ENCODE measurements at places on chromosomes 12 and 14.

- no peak for DNase-seq
These were observed 75.5 kb upstream of the DCD start for GRCh38 chr12:54723379-54724256.

DNA sequence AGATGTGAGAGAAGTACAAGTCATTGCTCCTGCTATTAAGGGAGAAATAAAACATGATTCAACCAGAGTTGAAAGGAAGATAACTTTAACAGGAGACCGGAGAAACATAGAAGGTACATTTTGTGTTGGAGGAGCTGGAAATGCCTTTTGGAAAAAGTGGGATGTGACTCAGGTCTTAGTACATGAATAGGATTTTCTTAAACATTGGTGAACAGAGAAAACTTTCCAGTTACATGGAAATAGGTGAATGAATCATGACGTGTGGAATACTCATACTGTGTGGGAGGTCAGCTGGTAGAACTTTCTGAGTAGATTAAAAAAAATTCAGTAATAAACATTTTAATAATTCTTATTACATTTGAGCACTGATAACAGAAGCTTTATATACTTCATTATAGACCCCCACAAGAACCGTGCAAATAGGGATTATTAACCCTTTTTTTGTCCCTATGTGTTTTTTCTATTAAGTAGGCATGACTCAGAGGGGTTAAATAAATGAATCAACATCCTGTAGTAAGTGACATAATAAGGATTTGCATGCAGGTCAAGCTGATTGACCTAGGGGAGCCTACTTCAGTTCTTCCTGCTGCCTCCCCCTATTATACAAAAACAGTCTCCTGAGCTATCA, 710.5 kb downstream of the NOVA1 start:
- DNase-seq, result no peak

GRCh38 chr14:68279777-68280233, 460.2 kb downstream of the RAD51B start:
- no peak for DNase-seq

- no peak for DNase-seq
These were observed 1094.3 kb downstream of the VRK1 start for GRCh38 chr14:97891515-97891914.

GRCh38 chr12:57632073-57632957, 686 bp downstream of the B4GALNT1 start:
- DNase-seq, result no peak

DNA sequence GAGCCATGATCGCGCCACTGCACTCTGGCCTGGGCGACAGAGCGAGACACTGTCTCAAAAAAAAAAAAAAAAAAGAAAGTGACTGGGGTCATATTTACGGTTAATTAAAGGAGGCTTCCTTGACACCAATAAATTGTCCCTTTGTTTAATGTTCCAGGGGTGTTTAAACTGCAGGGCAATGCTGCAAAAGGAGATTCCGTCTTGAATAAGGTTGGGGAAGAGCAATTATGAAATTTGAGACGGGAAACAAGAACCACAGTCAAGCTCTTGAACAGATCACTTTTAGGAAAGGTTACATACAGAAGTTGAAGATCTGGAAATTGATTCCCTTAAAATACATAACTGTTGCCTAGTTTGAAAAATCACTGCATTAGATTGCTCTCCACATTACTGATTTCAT, 292.9 kb downstream of the DAD1 start:
- no peak for DNase-seq

DNA sequence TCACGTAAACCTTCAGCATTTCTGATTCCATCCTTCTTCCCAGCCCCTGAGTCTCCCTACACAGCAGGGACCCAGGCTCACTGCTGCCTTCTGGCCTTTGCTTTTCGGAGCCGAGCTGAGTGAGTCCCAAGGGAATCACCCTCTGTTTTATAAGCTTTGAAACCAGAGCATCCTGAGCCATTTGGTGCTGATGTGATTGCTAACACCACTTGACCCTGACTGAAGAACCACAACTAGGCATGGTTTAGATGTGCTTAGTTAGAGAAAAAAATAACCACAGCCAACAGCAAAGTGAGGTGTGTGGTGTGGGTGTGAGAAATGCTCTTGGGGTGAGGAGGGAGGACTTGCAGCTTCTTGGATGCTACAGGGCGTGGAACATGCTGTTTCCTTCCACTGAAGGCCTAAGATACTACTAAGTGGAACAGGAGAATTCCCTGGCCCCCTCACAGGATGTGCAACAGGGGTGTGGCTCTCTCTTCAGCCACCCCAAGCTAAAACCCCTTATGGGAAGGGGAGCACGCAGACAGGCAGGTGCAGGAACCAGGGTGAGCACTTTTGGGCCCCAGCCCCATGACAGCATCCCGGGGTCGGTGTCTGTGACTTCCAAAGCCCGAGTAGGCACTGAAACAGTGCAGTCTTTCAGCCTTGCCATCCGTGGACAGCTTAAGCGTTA, at the start of gene TC2N:
TC2N (minus strand) TSS at position 221 of the 673 bp plus-strand sequence. CDS start 53,767 bp downstream, outside the sequence.
- no peak for DNase-seq

GRCh38 chr12:96419576-96420276, 19.5 kb upstream of the CDK17 start:
- DNase-seq, result no peak

All from H54 (cell line).